ENCODE measurements at places on chromosomes 1 and 21.

GRCh38 chr1:168520052-168520751 lies 23.6 kb downstream of the XCL2 start:
- no peak for DNase-seq

DNA sequence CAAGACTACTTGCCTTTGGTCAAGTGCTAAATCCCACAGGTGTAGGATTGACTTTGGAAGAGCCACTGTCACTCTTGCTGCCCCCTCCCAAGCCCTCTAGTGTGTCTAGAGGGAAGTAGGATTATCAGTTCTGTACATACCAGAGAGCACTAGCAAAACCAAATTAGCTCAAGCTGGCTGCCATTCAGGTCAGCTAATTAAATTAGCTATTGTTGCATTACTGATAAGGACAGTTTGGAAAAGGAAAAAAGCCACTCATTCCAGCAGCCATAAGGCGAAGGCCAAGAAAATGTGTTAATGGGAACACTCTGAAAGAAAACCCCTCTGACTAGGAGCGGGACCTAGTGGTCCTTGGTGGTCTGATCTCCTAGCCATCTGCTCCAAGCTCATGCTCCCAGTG lies 321.7 kb downstream of the PBX1 start:
- DNase-seq = no peak

- DNase-seq = no peak
Measured at GRCh38 chr1:225692517-225692879, 39.6 kb upstream of the ENAH start.

DNA sequence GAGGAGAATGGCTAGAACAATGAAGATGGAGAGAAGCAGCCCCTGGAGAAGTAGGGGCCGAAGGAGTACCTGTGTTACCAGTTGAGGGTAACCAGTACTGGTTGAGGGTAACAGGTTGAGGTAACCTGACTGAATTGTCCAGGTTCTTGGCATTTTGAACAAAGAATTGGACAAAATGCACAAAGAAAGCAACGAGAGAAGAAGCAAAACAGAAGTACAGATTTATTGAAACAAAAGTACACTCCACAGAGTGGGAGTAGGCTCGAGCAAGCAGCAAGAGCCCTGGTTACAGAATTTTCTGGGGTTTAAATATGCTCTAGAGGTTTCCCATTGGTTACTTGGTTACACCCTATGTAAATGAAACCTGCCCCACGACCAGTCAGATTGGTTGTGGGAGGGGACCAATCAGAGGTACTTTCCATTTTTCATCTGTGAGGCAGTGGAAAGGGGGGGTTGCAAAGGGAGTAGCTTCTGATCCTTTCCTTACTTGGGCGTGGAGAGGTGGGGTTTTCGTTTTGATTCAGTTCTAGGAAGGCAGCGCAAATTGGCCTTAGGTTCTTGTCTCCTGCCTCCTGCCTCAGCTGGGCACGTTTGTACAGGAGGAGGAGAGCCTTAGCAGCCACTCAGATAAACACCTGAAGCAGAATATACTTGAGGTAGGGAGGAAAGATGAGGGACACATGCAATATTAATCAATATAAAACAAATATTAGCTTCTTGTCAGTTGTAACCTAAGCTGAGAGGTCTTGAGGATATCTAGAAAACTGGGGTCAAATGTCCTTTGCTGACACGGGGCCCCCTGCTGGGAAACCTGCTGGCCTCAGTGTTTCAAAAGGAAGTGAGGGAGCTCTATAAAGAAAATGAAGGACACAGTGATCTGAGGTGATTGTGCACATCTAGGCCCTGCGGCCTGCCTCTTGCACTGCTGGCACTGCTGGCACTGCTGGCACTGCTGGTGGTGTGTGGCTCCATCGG lies 14.3 kb upstream of the LSM10 start:
- no peak for DNase-seq

GRCh38 chr1:43288058-43288784 lies 2.8 kb upstream of the C1orf210 start:
- no peak for DNase-seq

DNA sequence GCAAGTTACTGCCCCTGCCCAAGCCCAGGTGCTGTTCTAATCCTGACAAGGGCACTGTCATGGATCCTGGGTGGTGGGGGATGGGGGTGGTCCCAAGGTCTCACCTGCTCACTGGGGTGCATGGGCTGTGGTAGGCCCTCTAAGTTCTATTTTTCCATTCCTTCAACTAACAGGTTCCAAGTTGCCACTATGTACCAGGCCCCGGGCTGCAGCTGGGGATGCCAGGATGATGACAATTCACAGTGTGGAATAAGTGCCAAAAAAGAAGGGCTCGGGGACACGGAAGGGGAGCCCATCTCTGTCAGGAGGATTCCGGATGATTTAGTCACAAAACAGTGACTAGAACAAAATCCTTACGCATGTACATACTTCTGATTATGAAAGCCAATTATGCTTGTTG lies 76.0 kb downstream of the STUM start:
- DNase-seq = no peak
